HuH-7.5 (cell line): ENCODE measurements at places on chromosomes 13 and 19.

DNA sequence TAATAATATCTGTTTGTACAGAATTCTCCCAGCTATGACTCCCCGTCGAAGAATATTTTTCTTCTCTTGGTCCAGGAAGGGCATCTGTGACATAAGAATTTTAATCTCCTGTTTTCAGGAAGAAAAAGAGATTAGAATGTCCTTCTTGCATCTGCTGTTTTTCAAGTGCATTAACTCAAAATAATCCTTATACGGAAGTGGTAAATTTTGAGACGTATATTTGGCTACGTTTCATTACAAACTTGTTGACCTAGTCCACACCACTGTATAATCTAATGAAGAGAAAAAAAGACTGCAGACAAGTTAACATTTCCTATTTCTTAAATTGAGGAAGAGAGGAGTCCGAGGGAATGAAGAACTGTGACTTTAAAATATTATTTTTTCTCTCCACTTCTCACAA lies 959.9 kb downstream of the DIAPH3 start:
- DNase-seq: no peak

- no peak for DNase-seq
Observed at GRCh38 chr13:94061301-94061700, 418.2 kb downstream of the DCT start.

GRCh38 chr19:920051-920864 lies 3.1 kb downstream of the KISS1R start:
- peak; percentile 95 for DNase-seq

DNA sequence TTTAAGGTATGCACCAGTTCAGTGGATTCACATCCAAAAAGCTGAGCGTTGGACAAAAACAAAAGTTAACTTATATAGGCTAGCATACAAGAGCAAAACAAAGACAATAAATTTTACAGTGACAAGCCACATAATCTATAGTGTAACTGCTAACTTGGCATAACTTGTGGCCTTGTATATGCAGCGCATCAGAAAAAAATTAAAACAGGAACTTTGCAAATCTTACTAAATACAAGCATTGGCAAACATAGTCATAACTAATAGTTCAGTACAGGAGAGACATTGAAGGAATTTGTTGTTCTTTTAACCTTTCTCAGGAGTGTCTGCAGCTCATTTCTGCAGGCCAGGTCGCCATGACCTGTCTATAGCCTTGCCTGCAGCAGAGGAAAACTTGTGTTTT lies 54.6 kb downstream of the OR10H4 start:
- DNase-seq: no peak

DNA sequence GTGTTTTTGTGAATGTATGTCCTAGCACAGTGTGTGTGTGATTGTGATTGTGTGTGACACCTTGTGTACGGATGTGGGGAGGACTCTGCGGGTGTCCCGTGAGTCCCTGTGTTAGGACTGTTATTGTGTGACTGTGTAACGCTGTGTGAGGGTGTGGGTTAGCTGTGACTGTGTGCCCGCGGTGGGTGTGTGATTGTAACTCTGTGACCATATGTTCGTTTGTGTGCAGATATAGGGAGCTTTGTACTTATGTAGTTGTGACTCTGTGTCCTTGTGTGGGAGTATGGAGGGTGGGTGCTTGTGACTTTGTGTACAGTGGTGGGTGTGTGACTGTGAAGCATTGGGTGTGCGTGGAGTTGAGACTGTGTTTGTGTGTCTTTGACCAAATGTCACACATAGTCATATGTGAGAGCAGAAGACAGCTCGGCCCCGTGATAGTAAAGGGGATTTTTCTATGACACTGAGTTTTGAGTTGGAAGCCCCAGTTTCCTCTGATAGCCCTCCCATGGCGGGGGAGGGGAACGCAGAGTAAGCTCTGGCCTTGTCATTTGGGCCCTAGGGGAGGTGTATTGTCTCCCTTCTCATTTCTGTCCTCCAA lies 949 bp upstream of the ZNF260 start:
- DNase-seq: peak; percentile 23

- DNase-seq: no peak
Observed at GRCh38 chr19:47081095-47081494, 32.5 kb downstream of the ZC3H4 start.

DNA sequence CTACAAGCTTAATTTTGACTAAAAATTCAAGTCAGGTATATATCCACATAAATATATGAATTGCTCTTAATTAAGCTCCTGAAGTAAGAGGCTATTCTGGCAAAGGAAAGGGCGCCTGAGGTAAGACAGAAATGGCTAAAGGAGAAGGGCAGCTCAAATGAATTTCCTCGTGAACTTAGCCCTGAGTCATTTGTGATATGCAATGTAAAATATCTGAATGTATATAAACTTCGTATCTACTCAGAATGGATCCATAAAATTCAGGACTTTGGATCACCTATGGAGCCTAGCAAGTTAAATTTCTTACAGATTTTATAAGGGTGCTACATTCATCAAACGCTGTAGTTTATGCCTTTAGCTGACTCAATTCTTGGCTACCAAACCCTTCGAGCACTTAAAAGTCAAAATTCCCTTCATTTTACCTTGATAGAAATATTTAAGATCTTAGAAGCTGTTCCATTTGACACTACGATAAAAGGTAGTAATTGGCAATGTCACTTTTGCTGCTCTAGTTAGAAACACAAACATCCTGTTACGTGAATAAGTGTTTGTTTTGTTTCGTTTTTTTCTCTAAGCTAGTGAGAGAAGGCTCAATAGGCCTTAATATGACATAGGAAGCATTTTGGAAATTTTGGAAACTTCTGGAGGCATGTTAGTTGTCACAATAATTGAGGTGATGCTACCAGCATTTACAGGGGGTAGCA lies 69.2 kb downstream of the DIAPH3 start:
- no peak for DNase-seq

GRCh38 chr13:30968846-30969245 lies 36.4 kb downstream of the TEX26 start:
- no peak for DNase-seq

DNA sequence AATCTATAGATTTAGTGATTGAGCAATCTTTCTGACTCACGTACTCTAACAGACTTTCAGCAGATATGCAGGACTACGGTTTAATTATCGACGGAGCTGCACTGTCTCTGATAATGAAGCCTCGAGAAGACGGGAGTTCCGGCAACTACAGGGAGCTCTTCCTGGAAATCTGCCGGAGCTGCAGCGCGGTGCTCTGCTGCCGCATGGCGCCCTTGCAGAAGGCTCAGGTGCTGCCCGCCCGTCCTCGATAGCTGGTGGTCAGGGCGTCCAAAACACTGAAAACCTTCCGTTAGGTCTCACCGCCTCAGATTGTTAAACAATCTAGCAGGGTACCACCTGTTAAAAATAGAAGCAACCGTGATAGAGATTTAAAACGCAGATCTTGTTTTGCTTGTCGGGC lies 113.2 kb upstream of the MCF2L start:
- no peak for DNase-seq

GRCh38 chr13:93284064-93284463 lies 57.5 kb downstream of the GPC6 start:
- DNase-seq: no peak

- DNase-seq: no peak
Observed at GRCh38 chr13:50441130-50441529, 402.4 kb downstream of the DLEU7 start.

GRCh38 chr13:24071423-24072075 lies 89.0 kb upstream of the SPATA13 start:
- DNase-seq: no peak

- DNase-seq: no peak
Observed at GRCh38 chr13:44546164-44546563, 30.0 kb downstream of the TSC22D1 start.

GRCh38 chr19:14139944-14140343 lies 3.6 kb upstream of the ASF1B start:
- DNase-seq: no peak

- no peak for DNase-seq
Observed at GRCh38 chr19:6602729-6603114, 11.8 kb upstream of the CD70 start.

GRCh38 chr19:35977446-35978222 lies 17.4 kb upstream of the SDHAF1 start:
- DNase-seq: no peak

GRCh38 chr13:57631596-57632275 lies at the start of gene PCDH17:
PCDH17 (plus strand) TSS chr13:57631744; CDS start chr13:57632547, 803 bp downstream.
- no peak for DNase-seq

DNA sequence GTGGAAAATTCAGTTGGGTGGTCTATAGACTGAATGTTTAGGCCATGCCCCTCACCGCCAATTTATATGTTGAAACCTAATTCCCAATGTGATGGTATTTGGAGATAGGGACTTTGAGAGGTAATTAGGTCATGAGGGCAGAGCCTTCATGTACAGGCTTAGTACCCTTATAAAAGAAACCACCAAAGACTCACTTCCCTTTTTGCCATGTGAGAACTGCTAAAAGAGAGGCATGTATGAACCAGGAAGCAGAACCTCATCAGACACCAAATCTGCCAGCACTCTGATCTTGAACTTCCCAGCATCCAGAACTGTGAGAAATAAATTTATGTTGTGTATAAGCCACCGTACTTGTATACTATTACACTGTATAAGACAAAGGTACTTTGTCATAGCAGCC lies 40.6 kb downstream of the UQCRFS1 start:
- DNase-seq: no peak

GRCh38 chr19:58059671-58060078 lies 593 bp downstream of the ZNF135 start:
- no peak for DNase-seq

DNA sequence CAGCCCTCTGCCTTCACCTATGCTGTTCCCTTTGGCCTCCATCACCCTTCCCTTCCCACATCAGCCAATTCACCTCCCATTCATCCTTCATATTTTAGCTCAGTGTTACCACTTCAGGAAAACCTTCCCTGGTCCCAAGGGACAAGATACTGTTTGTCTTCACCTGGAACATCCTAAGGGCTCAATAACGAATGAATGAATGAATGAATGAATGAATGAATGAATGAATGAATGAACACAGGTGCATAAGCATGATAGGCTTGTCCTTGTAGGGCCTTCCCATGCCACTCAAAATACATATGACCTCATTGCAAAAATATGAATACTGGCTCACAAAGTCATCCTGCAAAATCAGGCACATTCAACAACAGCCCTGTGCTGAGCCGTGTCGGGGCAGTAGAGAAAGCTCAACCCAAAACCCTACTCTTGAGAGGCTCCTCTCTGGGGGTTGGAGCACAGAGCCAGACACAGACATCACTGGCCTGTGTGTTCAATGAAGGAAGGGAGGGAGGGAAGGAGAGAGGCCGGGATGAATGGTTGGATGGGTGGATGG lies 33.7 kb upstream of the TPM4 start:
- DNase-seq: no peak

GRCh38 chr19:39692822-39693221 lies 11.5 kb upstream of the LGALS14 start:
- DNase-seq: no peak

- no peak for DNase-seq
Observed at GRCh38 chr13:28438598-28439334, 56.2 kb downstream of the FLT1 start.
